ENCODE measurements at places on chromosomes 13 and 19.

DNA sequence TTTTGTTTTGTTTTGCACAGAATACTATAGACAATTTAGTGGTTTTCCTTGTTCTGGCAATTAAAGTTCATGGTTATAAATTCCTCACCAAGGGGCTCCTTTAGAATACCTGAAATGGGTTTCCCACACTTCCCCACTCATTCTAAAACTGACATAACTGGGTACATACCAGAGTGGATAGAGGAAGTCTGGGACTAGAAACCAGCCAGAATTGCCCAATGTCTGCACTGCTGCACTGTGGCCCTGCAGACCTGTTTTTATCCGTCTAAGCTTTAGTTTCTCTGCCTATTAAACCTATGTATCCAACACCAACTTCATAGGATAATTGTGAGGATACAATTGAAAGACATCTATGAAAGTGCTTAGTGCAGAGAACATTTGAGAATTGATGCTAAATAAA lies 498.6 kb downstream of the KCTD12 start:
- DNase-seq = peak; percentile 14

GRCh38 chr13:53311561-53311960 lies 282.9 kb downstream of the OLFM4 start:
- no peak for DNase-seq

DNA sequence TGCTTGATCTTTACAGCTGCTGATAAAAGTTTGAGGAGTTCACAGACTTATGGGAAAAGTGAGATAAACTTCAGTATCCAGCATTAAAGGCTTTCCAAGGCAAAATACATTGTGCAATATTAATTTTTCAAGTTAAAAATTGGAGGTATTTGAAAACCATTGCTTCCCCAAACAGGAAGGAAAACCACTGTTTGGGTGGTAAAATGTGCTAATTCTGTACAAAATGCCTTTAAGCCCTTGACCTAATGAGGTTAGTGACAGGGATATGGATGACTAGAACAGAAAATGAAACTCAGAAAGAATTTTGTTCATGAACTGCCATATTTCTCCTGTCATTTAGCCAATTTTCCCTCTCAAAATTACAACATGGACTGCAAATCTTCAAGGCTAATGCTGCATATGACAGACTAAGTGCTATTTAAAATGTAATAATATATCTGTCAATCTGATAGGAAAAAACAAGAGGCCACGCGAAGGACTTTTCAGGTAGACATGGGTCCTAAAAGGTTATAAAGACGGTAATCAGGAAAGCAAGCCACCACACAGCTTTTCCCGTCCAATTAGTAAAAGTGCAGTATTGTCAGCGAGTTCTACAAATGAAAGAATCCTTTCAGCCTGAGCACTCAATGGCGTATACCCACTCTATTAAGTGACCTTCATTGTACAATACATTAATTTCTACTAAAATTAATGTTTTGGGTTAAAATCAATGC lies 212.8 kb downstream of the ENOX1 start:
- DNase-seq = peak; percentile 31

GRCh38 chr19:16283210-16284061 lies 41.2 kb upstream of the KLF2 start:
- DNase-seq = peak; percentile 97

- DNase-seq = no peak
Observed at GRCh38 chr13:96391606-96392005, 301.7 kb downstream of the HS6ST3 start.

DNA sequence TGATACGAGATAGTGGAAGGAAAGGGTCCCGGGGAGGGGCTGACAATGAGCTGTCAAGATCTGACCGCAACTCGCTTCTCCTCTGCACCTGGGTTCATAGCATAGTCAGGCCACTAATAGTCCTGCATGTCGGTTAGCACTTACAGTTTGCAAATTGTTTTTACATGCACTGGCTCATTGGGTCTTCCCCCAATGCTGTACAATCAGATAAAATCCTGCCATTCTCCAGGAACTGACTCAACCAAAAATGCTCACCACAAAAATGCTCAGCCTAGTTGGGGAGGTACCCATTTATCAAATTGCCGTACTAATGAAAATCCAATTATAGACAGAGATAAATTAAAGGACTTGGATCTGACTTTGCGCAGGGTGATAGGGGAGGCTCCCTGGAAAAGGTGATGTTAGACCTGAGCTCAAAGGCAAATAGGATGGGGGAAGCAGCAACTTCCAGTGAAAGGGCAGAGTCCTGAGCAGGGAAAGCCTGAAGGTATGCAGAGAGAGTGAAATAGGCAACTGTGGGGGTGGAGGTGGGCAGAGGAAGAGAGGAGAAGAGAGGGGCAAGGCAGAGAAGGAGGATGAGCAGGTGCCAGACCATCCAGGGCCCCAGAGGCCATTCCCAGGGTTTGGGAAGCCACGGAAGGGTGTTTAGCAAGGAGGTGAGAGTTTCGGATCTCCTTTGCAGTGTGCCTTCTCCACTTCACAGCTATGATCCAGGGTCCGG lies 326.1 kb upstream of the TSHZ3 start:
- peak; percentile 6 for DNase-seq

GRCh38 chr13:98143601-98144026 lies 720 bp downstream of the FARP1 start:
- DNase-seq = no peak

DNA sequence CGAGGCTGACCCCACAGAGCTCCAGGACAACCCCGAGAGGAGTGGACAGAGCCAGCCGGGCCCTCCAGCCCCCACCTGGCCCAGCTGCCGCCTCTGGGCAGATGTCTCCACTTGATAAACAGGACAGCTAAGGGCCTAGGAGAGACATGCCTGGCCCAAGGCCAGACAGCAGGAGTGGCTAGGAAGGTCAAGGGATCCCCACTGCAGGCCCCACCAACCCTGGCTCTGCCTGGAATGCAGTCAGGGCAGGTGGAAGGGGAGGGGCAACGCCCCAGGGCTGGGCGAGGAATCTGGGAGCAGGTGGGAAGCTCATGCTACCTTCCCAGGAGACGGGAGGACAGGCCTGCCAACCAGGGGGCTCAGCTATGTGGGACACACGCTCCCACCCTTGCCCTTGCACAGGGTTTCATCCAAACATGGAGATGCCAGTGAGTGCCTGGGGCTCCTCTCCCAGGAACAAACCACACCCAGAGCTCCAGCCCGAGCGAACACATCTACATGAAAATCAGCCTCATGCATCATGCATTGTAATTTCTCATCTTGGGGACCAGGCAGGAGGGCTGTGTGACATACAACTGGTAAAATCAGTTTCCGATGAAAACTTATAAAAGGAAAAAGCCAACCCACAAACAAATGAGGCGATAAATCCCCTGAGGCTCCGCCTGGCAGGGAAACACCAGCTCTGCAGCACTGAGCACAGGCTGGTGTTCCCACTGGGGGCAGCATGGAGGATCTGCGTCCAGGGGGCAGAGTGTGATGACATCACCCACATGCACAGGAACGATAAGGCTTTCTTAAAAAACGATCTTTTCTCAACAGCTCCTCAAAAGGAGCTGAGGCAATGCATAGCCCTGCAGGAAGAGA lies 25.0 kb downstream of the SH3GL1 start:
- peak; percentile 80 for DNase-seq

DNA sequence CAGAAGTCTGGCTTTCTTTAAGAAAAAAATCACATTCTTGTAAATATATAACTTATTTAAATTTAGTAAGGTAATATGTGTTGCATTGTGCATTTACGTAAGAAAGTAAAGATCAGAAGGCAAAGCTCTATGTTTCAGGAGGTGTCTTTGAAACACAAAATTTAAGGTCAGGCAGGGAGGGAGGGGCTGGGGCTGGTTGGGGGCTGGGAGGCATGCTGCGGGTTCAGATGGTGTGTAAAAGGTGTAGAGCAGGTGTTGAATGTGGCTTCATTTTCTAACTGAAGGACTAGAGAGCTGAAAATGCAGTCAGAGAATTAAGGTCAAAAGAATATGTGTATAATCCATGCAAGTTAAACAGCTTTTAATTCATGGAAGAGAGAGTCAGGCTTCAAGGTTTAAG lies 14.3 kb downstream of the FAM216B start:
- no peak for DNase-seq

- peak; percentile 52 for DNase-seq
Observed at GRCh38 chr19:46495786-46496099, at the start of gene PNMA8B. Gene PNMA8B, minus strand, starts transcription at chr19:46495867. Its CDS starts 402 bp downstream, at chr19:46495465.

- DNase-seq = no peak
Observed at GRCh38 chr13:101205408-101205807, 210.9 kb downstream of the NALCN start.

DNA sequence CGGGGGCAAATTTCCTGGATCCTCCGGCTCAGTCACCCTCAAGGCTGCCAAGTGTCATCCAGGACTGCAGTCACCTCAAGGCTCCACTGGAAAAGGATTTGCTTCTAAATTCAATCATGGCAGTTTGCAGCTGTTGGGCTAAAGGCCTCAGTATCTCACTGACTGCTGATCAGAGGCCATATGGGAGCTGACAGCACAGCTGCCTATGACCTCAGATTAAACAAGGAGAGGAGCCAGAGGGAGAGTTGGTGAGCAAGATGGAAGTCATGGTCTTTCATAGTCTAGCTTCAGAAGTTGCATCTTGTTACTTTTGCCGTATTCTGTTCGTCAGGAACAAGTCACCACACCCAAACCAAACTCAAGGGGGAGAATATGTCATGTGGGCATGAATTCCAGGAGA lies 849.7 kb downstream of the UQCRFS1 start:
- DNase-seq = no peak

DNA sequence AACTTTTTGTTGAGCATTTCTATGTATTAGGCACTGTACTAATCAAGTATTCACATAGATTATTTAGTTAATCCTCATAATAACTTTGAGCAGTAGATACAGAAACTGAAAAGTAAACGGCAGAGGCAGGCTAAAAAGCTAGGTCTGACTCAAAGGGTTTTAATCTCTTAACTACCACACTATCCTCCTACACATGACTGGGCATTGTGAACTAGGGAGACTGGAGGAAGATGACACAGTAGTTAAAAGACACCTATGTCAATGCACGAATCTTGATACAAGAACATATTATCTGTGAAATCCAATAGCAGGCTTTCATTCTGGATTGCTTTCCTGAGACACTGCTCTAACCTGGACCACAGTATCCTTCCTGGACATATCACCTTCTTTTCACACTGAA lies 36.3 kb downstream of the MICU2 start:
- DNase-seq = peak; percentile 61

- DNase-seq = peak; percentile 32
Observed at GRCh38 chr19:4172861-4173473, 9.4 kb downstream of the SIRT6 start.
